ENCODE measurements at places on chromosomes 7 and 10. TPM values are rescaled to one million over a fixed set of nuclear protein-coding genes. Genes with fewer than 3 reads are reported as not detected.

GRCh38 chr7:39154815-39155214 is 177.1 kb downstream of the POU6F2 start:
- no peak for DNase-seq

GRCh38 chr7:81501220-81501619 is 268.6 kb downstream of the HGF start:
- DNase-seq: no peak

Gene PON2
- 59.4 TPM for total RNA-seq

Gene TFR2
- 2.1 TPM for total RNA-seq

GRCh38 chr7:97495487-97495886 is 236.4 kb upstream of the TAC1 start:
- DNase-seq: no peak

- no peak for DNase-seq
These were observed 14.0 kb downstream of the GATAD1 start for GRCh38 chr7:92461027-92462003.

- DNase-seq: no peak
These were observed 459.1 kb downstream of the PTPRN2 start for GRCh38 chr7:158128572-158128971.

DNA sequence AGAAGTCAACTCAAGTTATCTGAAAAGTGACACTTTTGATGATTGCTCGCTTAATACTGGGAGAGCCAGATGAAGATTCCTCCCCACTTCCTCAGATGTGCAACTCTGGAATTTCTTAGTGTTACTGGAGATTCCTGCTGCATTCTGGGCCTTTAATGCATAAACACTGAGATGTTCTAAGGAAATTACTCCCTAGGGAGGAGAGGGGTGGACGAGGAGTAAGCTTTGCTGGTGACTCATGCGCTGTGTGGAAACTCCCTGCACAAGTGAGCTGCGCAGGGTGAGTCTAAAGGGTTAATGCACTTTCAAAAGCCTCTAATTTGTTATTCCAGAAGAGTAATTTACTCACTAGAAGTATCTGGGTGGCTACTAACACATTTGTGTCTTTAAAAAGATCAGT is 46.3 kb downstream of the EGFR start:
- DNase-seq: no peak

Gene HOXA6
- 6.3 TPM for total RNA-seq

DNA sequence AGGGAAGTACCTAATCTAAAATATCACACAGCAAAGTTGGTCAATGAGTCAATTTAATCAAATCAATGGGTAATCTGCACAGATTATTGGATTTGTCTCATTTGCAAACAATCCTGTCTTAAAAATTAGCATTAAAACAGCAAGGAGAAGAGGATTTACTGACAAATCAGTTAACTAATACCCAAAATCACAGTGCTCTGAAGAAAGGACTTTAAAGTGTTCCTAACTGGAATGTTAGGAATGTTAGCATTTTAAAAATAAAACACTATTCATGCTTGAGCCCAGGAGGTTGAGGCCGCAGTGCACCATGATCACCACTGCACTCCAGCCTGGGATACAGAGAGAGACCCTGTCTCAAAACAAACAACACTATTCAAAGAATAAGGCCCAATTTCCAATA is 83.1 kb downstream of the CHCHD3 start:
- DNase-seq: no peak

Gene MSS51
- total RNA-seq: 6.3 TPM

Gene JAKMIP3
- total RNA-seq: 0.23 TPM

- DNase-seq: no peak
These were observed 100.8 kb downstream of the CTTNBP2 start for GRCh38 chr7:117772421-117772820.

DNA sequence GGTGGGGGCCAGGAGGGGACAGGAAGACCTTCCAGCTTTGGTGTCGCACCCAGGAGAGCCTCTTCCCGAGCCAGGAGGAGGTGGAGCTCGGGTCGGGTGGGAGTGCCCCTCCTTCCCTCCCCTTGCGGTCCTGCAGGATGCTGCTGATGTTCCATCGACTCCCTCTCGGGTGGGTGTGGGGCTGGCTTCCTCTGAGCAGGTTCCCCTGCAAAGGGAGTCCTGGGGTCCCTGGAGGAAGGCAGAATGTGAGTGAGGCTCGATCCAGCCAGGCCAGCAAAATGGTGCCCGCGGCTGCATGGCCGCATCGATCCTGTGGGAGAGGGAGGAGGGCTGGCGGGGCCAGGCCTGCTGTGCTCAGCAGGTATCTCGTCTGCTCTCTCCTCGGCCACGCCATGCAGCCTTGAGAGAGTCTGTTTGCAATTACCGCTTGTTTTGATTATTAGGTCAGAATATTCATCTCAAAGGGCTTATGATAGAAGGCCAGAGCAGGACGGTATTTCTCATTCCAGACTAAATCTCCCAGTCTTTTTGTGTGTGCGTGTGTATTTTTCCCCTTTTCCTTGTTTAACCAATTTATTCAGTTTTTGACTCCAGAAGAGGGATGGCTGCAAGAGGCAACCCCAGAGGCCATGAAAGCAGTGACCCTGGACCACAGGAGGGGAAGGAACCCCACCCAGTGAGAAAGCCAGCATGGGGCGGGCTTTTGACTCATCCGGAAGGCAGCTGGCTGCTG is 137.3 kb upstream of the ZMIZ1 start:
- DNase-seq: peak; percentile 76

All from aorta (tissue), 5 donors.